RWPE2 (cell line): ENCODE measurements at places on chromosomes 6 and 20.

DNA sequence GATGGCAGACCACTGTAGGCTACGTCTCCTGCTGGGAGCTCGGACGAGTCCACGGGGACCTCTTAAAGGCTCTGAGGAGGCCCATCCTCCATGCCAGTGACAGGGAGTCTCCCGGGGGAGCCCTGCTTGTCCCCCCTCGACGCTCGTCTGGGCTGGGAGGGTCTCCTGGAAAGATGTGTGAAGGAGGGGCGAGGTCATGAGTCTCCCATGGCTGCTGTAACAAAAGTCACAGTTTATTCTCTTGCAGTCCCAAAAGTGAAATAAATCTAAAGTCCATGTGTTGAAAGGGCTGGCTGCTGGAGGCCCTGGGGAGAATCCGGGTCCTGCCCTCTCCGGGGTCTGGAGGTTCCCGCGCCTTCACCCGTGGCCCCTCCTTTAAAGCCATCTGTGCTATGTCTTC is 67.1 kb upstream of the GATA5 start:
- DNase-seq: no peak

GRCh38 chr6:110310861-110311446 is 47.2 kb downstream of the METTL24 start:
- no peak for DNase-seq

GRCh38 chr6:156976216-156977127 is 199.3 kb downstream of the ARID1B start:
- no peak for DNase-seq

DNA sequence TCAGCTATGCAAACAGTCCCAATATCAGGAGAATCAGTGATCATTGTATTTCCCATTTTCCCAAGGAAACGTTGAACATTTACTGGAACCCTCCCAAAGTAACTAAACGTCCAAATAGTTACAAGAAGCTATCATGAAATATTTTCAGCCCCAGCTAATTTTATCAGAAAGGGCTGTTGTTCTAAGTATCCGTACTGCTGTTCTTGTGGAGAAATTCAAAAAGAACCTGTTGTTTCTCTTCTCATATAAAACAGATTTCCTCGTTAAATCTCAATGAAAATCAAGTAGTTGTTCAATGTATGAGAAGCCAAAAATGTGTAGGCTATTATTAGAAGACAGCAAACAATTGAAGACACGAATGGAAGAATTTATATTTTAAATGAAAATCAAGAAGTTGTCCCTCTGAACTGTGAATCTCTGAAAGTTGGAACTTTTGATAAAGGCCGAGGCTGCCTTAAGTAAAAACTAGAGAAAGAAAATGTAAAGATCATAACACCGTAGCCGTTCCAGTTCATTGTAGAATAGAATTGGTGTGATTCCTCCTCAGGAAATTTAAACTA is 107.7 kb downstream of the HFE start:
- DNase-seq: no peak

- DNase-seq: no peak
Measured at GRCh38 chr6:71498638-71499037, 210.0 kb downstream of the OGFRL1 start.

GRCh38 chr6:348860-349396 is 42.6 kb upstream of the IRF4 start:
- no peak for DNase-seq

GRCh38 chr20:38997622-38998021 is 35.5 kb downstream of the DHX35 start:
- DNase-seq: no peak

DNA sequence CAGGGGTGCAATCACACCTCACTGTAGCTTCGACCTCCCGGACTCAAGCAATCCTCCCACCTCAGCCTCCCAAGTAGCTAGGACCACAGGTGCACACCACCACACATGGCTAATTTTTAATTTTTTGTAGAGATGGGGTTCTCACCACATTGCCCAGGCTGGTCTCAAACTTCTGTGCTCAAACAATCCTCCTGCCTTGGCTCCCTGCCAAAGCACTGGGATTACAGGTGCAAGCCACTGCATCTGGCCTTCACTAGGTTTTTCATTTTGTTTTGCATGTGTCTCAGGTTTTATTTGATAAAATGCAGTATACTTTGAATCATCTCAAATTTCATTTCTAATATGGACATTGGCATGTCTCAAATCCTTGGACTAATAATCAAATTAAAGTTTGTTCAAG is 98.7 kb downstream of the SLC16A10 start:
- no peak for DNase-seq
